Panc1 (cell line): ENCODE measurements at places on chromosomes 6 and 20.

GRCh38 chr6:143673669-143674068 lies 4.1 kb upstream of the PHACTR2 start:
- DNase-seq: no peak

GRCh38 chr6:14282854-14283505 lies 165.4 kb downstream of the CD83 start:
- no peak for DNase-seq

GRCh38 chr6:20351534-20351933 lies 50.1 kb upstream of the E2F3 start:
- DNase-seq: no peak

DNA sequence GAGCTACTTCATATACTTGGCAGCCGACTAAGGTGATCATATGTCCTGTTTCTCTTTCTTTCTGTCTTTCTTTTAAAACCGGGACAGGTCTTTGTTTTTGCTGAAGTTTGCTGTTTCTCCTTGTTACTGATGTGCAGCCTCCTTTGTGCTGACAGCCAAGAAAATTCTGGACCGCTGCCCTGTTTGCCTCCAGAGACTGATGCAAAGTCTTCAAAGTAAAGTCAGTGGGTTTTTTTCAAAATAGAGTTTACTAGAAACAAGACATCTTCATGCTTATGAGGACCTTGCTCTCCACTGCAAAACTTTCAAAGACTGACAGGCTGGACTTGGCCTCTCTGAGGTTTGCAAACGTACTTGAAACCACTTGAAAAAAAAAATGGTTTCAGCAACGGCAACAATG lies 510.5 kb upstream of the MAP3K7 start:
- no peak for DNase-seq
